ENCODE measurements at places on chromosomes 4 and X.

DNA sequence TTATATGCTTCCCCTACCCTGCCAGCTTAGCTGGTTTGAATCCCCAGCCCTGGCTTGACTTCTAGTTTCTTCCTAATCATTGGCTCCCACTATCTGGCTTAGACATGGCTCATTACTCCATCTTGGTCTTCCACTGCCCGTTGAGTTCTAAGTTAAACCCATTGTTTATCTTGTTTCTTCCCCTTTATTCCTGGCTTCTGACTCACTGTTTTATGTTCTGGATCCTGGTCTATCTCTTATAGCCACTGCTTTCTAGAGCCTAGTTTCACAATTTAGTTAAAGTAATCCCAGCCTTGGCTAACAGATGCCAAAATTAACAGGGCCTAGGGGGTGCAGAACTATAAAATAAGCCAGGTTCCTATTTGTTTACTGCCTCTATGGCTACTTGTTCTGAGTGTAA is 120.9 kb downstream of the ARHGEF9 start:
- no peak for DNase-seq

DNA sequence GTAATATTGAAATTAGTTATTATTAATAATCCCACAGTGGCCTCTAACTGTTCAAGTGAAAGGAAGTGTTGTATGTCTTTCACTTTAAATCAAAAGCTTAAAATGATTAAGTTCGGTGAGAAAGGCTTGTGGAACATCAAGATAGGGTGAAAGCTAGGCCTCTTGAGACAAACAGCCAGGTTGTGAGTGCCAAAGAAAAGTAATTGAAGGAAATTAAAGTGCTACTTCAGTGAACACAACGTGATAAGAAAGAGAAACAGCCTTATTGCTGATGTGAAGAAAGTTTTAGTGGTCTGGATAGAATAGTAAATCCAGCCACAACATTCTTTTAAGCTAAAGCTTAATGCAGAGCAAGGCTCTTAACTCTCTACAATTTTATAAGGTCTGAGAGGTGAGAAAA is 42.6 kb upstream of the IL13RA2 start:
- no peak for DNase-seq

GRCh38 chrX:103889216-103889615 is 57.2 kb upstream of the RAB9B start:
- DNase-seq, result no peak

DNA sequence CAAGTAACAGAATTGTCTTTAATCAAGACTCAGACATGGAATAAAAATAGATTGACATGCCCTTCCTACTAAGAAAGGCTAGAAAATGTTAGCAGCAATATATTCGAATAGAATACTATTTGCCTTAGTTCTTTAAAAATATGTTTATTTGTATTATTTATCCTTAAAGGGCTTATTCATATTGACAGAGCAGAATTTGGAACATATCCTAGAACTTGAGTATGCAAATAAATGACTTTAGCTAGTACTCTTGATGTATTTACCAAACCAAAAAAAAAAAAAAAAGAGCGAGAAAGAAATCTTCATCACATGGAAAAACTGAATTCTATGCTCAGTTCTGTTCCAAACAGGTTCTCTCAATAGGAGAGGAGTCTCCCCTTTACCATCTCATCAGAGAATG is 68.9 kb upstream of the PPARGC1A start:
- DNase-seq, result no peak

DNA sequence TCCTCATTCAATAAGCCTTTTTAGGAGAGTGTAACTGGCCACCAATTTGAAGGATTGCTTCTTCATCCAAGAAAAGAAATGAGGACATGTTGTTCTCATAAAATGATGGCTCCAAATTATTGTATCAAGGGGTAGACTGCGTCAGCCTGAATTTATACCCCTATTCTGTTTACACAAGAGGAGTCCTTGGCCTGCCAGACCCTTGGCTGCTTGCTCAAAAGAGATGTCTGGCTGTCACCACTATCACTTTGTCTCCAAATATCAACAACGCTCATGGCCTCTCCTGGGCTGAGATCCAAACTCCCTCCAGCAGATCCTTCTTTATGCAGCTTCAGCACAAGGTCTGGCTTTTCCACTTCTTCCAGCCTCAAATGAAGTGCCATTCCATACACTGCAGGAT is 127.9 kb downstream of the OR13H1 start:
- no peak for DNase-seq

GRCh38 chr4:121411151-121411744 is 30.4 kb upstream of the QRFPR start:
- no peak for DNase-seq

- DNase-seq, result peak; percentile 67
Observed at GRCh38 chrX:69158166-69158980, 6.9 kb downstream of the PJA1 start.

- DNase-seq, result no peak
Observed at GRCh38 chr4:110629214-110629754, 6.4 kb upstream of the PITX2 start.

DNA sequence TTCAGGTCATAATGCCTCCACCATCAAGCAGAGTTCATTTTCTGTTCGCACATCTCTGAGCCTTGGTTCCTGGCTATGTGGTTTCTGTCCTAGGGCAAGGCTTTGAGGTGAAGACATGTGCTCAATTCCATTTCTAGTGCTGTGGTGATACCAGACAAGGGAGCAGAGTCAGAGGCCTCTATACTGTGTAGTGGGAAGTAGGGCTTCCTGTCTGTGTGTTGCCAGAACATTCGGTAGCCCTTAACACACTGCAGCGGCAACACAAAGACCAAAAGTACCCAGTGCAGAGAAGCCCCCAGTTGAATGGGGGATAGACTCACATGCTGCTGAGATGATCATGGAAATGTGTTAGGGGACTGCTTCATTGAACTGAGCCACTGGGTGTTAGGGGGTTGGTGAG is 56.4 kb downstream of the STARD8 start:
- no peak for DNase-seq

- DNase-seq, result peak; percentile 86
Observed at GRCh38 chr4:138911909-138912703, 103.5 kb upstream of the NOCT start.

- no peak for DNase-seq
Observed at GRCh38 chr4:56657128-56657527, 24.0 kb downstream of the HOPX start.

DNA sequence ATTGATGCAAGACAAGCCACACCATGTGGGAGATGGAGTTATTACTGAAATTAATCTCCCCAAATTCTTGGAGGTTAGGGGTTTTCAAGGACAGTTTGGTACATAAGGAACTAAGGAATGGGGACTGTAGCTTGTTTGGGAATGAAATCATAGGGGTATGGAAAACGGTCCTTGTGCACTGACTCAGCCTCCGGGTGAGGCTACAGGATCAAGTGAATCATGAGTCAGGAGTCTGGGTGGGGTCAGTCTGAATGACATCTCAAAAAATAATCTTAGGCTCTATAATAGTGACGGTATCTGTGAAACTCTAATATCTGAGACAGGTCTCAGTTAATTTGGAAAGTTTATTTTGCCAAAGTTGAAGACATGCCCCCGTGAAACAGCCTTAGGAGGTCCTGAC is 128.5 kb upstream of the CYSLTR1 start:
- no peak for DNase-seq

All from DMS79 treated with DMSO at 0.1 percent for 48 hours (cell line).